M059J (cell line): ENCODE measurements at places on chromosomes 4 and X. TPM values are rescaled to one million over a fixed set of nuclear protein-coding genes. Genes with fewer than 3 reads are reported as not detected.
A peak's percentile ranks its signal among the peaks of the same experiment; 100 is the strongest.

Gene ODAM
- not detected in 2 replicates for total RNA-seq

Gene SHISA3
- 0.20 and 1.1 TPM in 2 replicates for total RNA-seq

Gene XK
- 1.3 and 1.6 TPM in 2 replicates for total RNA-seq

Gene ALPK1
- total RNA-seq = 9.7 and 12.0 TPM in 2 replicates

Gene DUX4
- total RNA-seq = not detected in 2 replicates

Gene RHOXF2
- total RNA-seq = not detected in 2 replicates

Gene CPLX1
- total RNA-seq = not detected in 2 replicates

Gene SYN1
- 0.07 and 1.4 TPM in 2 replicates for total RNA-seq

Gene TENM3
- total RNA-seq = 46.7 and 66.4 TPM in 2 replicates

Gene IBSP
- total RNA-seq = not detected in 2 replicates

Gene C1QTNF7
- not detected in 2 replicates for total RNA-seq

Gene SETD7
- total RNA-seq = 16.7 and 25.3 TPM in 2 replicates

Gene GPC4
- 8.6 and 17.7 TPM in 2 replicates for total RNA-seq

Gene NOA1
- 10.8 and 12.4 TPM in 2 replicates for total RNA-seq

Gene CTAG1B
- total RNA-seq = not detected in 2 replicates

GRCh38 chrX:150253959-150254620, 109.0 kb upstream of the MAMLD1 start:
- DNase-seq = no peak

- no peak for DNase-seq
Measured at GRCh38 chr4:33751050-33751449, 2493.3 kb downstream of the ARAP2 start.

DNA sequence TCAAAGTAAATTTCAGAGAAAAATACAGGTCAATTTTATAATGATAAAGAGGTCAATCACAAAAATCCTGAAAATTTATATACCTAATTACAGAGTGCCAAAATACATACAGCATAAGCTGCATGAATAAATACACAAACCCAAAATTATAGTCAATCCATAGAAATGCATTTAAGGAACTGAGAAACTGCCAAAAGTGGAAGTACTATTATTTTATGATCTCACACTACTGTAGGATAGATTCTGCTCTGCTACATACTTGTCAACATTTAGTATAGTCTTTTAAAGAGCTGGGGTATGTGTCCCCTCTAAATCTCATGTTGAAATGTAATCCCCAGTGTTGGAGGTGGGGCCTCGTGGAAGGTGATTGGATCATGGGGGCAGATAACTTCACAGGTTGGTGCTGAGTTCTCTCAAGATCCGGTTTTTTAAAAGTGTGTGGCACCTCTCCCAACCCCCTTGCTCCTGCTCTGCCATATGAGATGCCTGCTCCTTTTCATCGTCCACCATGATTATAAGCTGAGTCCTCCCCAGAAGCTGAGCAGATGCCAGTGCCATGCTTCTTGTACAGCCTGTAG, 31.8 kb downstream of the CHIC2 start:
- no peak for DNase-seq

DNA sequence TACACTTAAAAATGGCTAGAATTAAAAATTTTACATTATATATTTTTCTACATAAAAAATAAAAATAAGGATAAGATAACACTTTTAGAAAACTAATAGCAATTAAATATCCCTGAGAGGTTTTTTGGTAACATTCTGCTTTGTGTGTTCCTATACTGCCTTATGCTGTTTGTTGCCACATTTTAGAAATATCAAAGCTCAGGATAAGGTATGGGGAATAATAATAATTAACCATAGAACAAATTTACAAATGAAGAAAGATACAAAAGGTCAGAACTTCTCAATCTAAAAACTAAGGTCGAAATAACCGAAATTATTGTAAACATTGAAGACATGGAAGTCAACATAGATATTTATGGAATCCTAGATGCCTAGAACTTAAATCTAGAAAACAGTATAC, 71.4 kb downstream of the COX7B2 start:
- no peak for DNase-seq

DNA sequence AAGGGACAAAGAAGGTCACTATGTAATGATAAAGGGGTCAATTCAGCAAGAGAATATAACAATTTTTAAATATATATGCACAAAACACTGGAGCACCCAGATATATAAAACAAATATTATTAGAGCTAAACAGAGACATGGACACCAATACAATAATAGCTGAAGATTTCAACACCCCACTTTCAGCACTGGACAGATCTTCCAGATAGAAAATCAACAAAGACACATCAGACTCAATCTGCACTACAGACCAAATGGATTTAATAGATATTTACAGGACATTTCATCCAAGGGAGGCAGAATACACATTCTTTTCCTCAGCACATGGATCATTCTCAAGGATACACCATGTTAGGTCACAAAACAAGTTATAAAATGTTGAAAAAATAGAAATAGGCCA, 111.4 kb downstream of the SOX3 start:
- DNase-seq = no peak

GRCh38 chr4:84677995-84678394, 95.1 kb downstream of the CDS1 start:
- DNase-seq = no peak

DNA sequence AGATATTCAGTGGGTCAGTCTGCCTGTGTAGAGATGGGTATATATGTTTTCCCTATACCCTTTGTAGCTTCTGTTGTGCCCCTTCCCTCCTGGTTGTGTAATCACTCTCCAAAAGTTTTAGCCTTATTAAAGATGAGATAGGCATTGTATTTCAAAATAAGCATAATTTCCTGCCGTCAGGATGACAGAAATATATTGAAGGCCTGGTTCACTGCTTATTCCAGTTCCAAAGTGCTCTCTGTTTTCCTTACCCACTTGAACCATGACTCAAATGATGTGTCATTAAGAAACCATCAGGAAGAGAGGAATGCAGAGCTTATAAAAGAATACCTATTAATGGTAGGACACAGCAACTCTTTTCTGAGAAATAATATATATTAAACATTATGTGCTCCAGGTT, 178.5 kb downstream of the GABRB1 start:
- DNase-seq = peak; percentile 88

GRCh38 chr4:663046-663437, 11.0 kb downstream of the ATP5ME start:
- no peak for DNase-seq

DNA sequence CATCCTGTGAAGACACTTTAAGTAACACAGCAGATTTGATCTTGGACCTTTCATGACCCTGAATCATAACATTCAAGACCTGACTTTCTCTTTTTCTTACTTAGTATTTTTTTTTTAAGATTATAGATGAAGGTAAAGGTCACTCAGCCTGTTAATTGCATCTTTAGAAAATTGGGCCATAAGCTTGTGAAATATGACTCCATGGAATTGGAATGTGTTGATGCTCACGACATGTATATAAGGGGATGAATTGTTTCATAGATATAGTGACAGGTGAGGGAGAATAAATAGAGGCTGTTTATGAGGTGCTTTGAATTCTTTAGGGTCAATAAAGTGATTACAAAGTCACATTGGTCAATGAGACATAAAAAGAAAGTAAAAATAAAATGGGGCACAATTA, 27.7 kb upstream of the HS3ST1 start:
- DNase-seq = no peak

GRCh38 chrX:15808254-15808653, 18.0 kb downstream of the ZRSR2 start:
- no peak for DNase-seq

GRCh38 chr4:45353161-45353560, 626.8 kb upstream of the GNPDA2 start:
- DNase-seq = no peak

DNA sequence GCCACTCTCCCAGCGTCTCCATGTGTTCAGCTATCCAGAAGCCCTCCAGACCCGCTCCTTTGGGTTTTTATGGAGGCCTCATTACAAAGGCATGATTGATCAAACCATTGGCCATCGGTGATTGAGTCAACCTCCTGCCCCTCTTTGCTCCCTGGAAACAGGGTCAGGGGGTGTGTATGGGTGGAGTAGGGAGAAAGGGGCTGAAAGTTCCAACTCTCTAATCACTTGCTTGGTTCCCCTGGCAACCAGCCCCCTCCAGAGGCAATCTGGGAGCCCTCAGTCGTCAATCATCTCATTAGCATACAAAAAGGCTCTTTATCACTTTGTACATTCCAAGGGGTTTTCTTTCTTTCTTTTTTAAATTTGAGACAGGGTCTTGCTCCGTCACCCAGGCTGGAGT, 2.3 kb downstream of the TRIM2 start:
- DNase-seq = no peak

DNA sequence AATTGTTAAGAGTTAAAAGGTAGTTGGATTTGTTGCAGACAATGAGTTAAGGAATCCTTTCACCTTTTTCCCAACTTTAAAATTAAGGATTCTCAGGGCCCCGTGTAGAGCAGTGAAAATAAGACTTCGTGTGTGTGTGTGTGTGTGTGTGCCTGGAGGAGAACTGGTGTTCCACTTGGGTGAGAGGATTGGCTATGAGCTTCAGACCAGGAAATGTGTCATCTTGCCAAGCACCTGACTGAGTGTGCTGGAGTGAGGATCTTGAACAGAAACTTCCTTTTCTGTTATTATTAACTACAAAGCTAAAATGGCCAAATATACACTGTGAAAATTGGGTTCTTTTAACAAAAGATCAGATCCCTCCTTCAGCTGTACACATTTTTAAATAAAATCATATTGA, 113.1 kb upstream of the VCX2 start:
- no peak for DNase-seq

DNA sequence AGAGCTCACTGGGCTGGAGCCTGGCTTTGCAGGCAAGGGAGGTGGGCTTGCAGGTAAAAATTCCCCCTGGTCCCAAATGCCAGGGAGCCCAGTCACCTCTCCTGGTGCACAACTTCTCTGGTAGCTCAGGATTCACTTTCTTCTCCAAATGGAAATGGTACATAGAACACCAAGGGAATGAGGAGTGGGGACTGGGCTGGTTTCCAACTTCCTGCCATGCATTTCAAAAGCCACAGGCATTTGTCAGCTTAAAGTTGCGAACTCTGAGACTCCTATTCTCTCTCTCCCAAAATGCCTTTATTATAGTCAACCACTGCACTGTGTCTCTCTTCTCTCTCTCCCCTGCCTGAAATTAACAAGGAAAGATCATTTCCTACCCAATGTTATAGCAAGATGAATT, 177.3 kb downstream of the GRIA3 start:
- DNase-seq = peak; percentile 71

DNA sequence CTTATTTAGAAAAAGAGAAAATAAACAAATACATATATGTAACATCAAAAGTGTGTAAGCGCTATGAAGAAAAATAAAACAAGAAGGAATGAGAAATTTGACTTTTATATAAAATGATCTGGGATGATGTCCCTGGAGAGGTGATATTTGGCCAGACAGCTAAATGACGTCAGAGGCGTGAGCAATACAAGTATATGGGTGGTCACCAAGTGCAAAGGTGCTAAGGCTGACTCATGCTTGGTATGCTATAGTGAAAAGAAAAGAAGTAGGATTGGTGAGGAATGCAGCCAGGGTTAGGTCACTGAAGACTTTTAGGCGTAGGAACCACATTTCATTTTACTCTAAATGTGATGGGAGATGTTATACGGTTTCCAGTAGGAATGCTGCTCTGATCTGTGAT, 1049.1 kb upstream of the TENM3 start:
- DNase-seq = peak; percentile 2

- peak; percentile 34 for DNase-seq
Measured at GRCh38 chrX:71637848-71638247, 19.5 kb upstream of the CXCR3 start.

DNA sequence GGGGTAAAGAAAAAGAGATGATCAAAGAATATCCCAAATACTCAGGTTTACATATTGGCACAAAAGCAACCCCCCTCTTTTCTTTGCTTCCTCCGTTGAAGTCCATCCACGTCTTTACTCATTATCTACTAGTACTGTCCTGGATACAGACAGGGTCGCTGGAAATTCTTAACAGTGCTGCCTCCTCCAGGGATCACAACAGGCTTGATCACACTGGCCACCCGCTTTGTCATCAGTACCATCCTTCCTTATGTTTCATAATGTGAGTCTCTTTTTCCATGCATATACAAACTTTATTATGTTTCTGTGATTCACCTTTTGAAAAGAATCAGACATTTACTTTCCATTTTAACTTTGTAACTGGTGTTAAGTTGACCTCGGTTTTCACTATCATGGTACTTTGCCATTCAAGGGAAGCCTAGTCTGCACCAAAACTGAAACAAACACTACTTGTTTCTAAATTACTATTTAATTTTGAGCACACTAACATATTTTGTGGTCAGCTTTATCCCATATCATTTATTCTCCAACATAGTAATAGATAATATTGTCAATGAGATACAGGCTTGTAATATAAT, 387.5 kb upstream of the PPP1R2C start:
- no peak for DNase-seq

DNA sequence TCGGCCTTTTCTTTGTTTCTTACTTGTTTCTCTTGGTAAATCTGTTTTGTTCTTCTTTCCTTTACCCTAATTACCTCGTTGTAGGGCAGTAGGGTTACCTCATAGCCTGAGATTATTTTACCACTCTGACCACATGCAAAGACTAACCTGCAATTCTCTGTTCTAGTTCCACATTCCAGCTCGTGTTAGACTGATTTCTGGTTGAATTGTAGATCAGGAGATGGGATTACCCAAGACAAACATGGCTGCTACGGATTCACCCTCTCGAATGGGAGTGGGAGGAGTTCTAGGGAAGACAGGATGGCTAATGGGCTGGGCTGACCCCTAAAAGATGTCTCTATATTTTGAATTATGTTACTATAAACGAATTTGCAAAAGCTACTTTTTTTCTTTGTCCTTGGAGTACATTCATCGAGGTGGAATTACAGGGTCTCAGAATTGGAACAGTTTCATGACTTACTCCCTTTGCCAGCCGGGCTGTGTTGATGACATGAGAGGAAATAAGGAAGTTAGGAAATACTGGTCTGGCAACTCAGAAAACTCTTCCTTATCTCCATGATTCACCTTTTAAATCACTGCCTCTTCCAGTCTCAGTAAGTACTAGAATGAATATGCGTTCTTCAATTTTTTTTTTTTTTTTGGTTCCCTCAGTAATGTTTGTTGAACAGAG, 36.7 kb upstream of the FBXW7 start:
- peak; percentile 7 for DNase-seq
